ENCODE measurements at places on chromosomes 12 and 14.

DNA sequence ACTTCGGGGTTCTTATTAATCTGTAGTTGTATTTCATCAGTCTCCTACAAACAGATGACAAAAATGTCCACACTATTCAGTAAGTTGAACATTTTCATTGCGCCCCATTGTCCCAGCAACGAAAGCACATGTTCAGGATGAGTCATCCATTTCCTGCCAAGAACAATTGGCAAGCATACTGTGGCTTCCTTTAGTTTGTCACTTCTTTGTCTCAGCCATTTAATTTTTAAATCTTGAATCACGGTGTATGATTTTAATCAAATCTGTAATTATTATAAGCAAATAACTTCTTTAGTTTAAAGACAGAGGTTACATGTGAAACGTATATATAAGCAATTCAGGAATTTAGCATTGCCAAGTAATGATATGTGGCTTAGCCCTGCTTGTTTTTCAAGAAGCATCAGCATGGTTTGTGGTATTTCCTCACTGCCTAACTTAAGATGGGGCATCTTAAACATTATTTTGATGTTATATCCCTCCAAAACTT, 211.3 kb upstream of the KRR1 start:
- DNase-seq, result peak; percentile 24

DNA sequence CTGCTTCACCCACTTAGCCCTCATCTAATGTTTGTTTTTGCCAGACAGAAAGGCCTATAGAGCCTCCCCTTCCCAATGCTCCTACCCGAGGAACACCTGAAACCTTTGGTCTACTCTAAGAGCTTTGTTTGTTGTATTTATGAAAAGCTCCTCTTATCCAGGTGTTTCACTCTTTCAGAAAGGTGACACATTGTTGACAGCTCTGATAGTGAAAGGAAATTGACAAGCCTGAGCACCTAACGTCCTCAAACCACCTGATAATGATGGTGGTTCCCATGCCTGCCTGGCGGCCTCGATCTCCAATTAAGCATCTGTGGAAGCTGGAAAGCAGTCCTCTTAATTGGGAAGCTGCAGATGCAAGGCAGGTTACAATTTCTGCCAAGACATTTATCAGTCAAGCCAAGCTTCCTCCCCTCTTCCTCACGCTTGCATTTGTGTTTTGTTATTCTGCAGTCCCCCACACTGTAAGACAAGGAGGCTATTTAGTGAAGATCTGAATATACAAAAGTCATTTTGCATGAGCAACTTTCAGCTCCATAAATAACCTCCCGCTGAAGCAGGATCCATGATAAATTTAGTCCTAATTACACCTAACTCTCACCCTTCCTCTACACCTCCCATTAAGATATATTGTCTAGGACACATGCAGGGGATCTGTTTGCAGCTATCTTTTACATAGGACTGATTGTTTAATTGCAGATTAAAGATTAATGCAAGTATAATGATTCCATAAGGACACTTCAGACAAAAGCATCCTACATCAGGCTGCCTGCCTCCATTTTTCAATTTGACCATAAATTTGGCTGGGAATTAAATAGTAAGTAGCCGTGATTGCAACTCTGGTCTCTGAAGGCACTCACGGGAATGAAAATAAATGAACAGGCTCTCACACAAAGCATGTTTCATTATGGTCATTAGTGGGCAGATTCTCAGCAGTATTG, 288.6 kb downstream of the PDZRN4 start:
- peak; percentile 40 for DNase-seq

- DNase-seq, result no peak
Measured at GRCh38 chr12:6097411-6097810, 27.1 kb downstream of the VWF start.

GRCh38 chr12:3279415-3279780, 202.2 kb downstream of the TSPAN9 start:
- no peak for DNase-seq

- DNase-seq, result no peak
Measured at GRCh38 chr14:24430682-24431568, 1.2 kb downstream of the KHNYN start.

GRCh38 chr12:62724947-62725451, 210.0 kb downstream of the PPM1H start:
- DNase-seq, result no peak

GRCh38 chr14:75442166-75442565, 14.3 kb downstream of the JDP2 start:
- DNase-seq, result no peak

- DNase-seq, result no peak
Measured at GRCh38 chr12:16361142-16361783, 13.8 kb downstream of the MGST1 start.

- DNase-seq, result no peak
Measured at GRCh38 chr12:123614531-123614930, 12.6 kb downstream of the DDX55 start.

- no peak for DNase-seq
Measured at GRCh38 chr14:55512421-55512820, 67.6 kb upstream of the KTN1 start.

- no peak for DNase-seq
Measured at GRCh38 chr14:44339231-44339630, 167.9 kb downstream of the FSCB start.
